ENCODE measurements at places on chromosomes 7 and 10.

DNA sequence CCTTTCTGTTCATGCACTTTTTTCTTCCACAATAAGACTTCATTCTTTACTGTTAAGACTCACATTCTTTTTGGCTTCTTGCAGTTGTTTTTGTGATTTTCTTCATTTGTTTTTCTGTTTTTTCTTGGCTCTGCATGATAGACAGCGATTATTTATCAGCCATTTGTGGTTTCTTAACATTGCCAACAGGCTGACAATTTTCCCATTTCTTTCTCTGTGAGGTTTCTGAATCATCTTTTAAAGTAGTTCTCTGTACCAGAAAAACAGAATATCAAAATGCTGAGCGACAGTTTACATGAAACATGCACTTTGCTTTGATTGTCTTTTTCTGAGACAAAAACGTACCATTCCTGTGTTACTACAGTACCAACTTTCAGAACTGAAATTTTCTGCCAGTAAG lies 334.2 kb upstream of the MAGI2 start:
- DNase-seq = no peak

GRCh38 chr7:49643321-49643720 lies 130.1 kb upstream of the VWC2 start:
- DNase-seq = no peak

- DNase-seq = no peak
Measured at GRCh38 chr7:83504330-83504729, 144.6 kb downstream of the SEMA3E start.

DNA sequence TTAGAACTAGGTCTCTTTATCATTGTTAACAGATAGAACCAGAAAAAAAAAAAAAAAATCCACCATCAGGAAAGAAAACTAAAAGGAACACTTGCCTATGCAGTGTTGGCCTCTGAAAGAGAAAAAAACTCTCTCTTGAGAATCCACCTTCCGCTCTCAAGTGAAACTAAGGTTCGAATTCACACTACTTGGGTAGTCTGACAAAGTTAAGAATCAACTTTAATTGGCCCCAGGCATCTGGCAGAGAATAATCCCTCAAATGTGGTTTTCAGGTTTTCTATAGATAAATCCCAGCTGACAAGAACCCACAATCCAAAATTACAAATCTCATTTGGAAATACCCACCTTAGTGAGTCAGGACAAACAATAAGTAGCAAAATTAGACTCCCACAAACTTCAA lies 199.7 kb upstream of the LRRN3 start:
- DNase-seq = no peak

- DNase-seq = no peak
Measured at GRCh38 chr7:45203936-45204445, 46.4 kb downstream of the RAMP3 start.

DNA sequence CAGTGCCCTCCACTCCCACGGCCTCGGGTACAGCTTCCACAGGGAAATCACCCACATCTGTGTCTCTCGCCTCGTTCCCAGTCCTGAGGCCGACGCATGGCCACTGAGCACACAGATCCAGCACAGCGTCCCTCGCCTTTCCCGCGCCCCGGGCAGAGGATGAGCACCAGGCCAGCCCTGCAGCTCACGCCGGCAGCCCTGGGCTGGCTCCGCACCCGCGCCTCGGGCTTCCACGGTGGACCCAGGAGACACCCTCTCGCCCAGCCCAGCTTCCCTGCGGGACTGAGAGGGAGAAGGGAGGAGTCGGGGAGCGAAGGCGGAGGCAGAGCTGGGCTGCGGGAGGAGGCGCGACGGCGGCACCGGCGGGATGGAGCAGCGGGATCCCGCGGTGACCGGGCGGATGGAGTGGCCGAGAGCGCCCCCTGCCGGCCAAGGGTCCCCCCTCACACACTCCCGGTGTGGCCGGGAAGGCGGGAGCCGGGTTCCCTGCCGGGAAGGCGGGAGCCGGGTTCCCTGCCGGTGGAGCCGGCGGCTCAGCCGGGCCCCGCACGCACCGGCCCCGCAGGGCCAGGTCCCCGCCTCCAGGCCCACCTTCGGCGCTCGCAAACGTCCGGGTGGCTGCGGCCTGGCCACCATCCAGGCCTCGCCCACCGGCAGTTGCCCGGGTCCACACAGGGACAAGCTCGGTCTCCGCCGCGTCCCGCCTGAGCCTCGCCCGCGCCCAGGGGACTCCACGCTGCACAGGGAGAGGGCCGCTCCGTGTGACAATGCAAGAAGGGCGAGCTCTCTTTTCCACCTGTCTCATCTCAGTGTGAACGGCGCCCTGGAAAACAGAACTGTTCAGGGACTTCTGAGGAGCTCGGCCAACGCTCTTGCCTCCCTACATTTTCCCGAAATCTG lies 110.3 kb upstream of the LANCL2 start:
- DNase-seq = peak; percentile 90

DNA sequence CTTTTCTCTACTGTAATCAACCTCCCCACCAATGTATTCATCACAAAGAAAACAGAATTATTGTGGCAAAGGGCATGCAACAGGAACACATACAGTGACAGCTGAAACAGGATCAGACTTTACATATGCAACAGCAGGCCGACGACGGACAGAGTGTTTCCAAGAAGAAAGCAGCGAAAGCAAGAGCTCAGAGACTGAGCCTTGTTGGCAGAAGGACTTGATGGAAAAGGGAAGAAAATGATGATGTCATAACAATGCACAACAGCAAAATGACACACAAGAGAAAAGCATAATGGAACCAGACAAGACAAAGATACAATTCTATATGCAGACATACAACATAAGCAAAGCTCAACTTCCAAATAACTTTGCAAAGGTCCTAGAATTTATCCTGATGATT lies 106.5 kb downstream of the ARHGAP12 start:
- DNase-seq = no peak

DNA sequence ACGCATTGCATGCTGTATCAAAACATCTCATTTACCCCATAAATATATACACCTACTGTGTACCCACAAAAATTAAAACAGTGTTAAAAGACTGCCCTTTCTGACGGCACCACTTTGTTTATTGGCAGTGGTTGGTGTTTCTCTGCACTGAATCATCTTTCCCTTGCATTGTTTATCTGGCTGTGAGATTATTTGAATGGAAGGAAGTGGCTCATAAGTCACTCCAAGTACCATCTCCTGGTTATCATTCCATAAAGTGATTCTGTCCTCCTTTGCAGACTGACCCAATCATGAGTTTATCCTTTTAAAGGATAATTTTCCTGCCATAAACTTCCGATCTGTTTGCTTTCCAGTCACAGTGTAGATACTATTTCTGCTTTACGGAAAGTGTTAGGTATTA lies 183.8 kb downstream of the CAMK1D start:
- no peak for DNase-seq

GRCh38 chr7:471866-472639 lies 47.6 kb downstream of the PDGFA start:
- no peak for DNase-seq

- peak; percentile 14 for DNase-seq
Measured at GRCh38 chr10:6416892-6417512, 163.1 kb downstream of the PRKCQ start.

DNA sequence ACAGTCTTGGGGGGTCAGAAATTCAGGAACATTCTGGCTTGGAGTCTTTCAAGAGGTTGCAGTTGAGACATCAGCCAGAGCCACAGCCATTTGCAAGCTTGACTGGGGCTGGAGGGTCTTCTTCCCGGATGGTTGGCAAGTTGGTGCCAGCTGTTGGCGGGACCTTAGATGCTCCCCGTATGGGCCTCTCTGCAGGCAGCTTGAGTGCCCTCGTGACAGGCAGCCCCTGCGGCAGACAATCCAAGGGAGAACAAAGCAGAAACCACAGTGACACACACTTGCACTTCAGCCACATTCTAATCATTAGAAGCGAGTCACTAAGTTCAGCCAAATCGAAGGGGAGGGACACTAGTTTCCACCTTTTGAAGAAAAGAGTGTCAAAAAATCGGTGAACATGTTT lies 59.4 kb upstream of the MXI1 start:
- DNase-seq = no peak

- no peak for DNase-seq
Measured at GRCh38 chr10:94858005-94858404, 80.5 kb upstream of the CYP2C9 start.

DNA sequence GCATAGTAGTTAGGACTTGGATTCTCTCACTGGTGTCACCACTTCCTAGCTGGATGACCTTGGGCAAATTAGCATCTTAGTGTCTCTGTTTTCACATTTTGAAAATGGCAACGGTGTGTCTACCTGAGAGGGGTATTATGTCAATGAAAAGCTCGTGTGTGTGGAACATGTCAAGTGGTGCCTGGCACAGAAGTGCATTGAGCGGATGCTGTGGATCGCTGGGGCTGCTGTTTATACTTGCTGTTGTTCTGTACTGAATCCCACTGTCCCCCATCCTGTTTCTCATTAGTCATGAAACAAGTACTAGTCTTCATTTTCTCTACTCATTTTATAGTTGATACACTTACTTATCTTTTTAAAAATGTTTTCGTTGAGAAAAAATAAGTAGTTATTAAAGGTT lies 26.1 kb downstream of the RBM33 start:
- DNase-seq = no peak

DNA sequence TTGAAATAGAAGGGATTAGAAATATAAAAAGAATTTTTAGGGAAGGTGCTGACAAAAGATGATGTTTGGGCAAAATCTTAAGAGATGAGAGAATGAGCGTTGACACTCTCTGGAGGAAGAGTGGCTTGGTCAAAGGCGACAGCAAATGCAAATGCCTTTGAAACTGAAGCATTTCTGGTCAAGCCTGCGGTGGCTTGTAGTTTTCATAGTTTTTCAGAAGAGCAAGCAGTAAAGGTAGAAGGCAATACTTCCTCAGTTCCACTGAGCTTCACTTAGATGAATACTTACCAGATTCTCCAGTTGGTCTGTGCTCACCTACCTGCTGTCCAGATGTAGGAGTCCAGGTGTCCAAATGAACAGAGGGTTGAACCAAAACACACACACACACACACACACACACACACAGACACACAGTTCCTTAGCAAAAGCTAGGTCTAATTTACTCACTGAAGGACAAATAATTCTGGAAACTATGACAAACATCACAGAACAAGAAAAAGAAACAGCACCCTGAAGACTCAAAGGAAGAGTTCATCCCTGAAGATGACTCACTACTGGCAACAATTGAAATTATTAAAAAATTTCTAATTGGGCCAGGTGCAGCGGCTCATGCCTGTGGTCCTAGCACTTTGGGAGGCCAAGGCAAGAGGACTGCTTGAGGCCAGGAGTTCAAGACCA lies 12.1 kb upstream of the STK17A start:
- no peak for DNase-seq

GRCh38 chr7:80942261-80943041 lies 23.6 kb upstream of the SEMA3C start:
- no peak for DNase-seq

DNA sequence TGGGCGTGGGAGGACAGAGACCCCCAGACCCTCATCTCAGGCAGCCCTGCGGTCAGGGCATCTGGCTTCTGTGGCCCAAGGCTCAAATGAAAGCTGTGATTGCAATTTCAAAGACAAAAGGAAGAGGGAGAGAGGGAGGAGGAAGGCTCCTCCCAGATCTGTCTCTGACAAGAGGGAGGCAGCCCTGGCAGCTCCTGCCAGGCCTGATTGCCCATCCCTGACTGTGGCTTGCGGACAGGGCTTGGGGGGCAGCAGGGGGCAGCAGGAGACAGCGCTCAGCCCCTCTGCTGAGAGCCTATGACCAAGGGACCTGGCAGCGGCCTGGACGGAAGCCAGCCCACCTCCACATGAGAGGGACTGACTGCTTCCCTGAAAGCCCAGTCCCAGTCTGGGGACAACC lies 91.8 kb downstream of the PTPRN2 start:
- no peak for DNase-seq

DNA sequence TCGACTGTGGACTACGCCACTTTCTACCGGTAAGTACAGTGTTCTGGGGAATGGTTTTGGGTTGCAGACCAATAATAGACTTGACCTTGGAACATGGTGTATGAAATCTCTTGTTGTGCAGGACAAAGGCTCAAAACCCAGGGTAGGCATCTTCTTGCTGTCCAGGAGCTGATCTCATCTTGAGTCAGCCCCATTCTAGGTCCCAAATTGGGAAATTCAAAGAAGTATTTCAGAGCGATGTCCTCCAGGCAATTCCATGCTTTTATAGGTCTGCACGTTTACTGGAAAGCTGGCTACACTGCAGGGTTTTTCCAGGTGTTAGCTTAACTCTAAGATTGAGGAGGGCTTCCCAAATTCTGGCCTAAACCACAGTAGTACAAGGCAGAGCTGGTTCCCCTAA lies 180.7 kb downstream of the BMPER start:
- DNase-seq = no peak

GRCh38 chr10:133318494-133319127 lies 9.9 kb downstream of the ZNF511 start:
- DNase-seq = peak; percentile 65

GRCh38 chr7:5997210-5997808 lies 11.5 kb downstream of the PMS2 start:
- DNase-seq = no peak
